ENCODE measurements at places on chromosomes 2 and 18. TPM values are rescaled to one million over a fixed set of nuclear protein-coding genes. Genes with fewer than 3 reads are reported as not detected.

The FASTKD2 gene
- 41.5 TPM for total RNA-seq

The CRYGC gene
- total RNA-seq = not detected

The CGREF1 gene
- 3.6 TPM for total RNA-seq

The DYNAP gene
- not detected for total RNA-seq

Measured in metanephros (tissue), 2 donors.